ENCODE measurements at places on chromosomes 2 and 18.

DNA sequence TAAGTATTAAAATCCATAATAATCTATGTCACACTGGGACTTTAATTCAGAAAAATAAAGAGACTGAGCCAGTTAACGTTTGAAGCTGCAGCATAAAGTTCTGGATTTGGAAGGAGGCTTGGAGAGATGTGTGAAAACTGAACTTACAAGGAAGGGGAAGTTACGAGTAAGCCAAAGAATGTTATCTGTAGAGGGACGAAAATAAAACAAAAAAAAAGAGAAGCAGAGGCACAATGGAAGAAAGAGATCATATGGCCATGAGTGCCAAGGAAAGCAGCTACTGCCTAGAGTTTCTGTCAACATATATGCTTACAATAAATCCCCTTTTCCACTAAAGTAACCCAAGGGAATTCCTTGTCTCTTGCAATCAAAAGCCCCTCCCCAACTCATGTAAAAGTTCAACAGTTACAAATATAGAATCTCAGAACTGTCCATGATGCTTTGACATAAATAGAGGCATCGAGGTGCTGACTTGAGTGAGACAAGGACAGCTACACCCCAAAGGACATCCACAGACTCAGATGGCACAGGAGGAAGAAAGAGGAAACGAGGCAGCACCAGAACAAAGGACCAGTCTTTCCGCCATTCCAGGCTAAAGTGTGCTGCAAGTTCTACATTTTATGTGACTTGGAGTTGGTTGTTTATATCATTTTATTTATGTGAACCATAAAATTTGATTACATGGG, 16.1 kb upstream of the ARL5A start:
- no peak for DNase-seq

DNA sequence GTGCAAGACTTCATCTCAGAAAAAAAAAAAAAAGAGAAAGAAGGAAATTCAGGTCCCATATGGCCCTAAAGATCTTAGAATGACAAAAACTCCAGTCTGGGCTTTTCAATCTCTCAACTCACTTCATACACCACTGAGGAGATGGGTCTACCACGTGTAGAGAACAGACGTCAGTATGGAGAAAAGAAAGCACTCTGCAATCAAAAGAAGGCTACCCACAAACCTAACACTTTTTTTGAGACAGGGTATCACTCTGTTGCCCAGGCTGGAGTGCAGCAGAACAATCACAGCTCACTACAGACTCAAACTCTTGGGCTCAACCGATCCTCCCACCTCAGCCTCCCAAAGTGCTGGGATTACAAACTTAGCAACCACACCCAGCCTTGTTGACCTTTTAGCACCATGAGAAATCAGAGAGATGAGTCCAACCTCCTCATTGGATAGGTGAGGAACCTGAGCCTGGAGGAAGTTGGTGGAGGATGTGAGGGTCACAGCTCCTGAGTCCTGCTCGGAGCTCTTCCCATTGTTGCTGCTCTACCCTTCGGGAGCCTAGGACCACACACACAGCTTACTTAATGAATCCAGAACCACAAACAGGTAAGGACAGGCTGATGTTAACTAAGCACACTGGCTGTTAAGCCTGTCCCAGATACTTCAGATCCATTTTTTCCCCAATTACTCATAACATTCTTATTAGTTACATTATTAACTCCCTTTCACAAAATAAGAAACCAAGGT, 23.7 kb downstream of the TBC1D8 start:
- DNase-seq = no peak

GRCh38 chr2:96120091-96120720, 3.8 kb upstream of the ADRA2B start:
- no peak for DNase-seq

- no peak for DNase-seq
These were observed 166.5 kb downstream of the SEPTIN10 start for GRCh38 chr2:109447251-109447661.

DNA sequence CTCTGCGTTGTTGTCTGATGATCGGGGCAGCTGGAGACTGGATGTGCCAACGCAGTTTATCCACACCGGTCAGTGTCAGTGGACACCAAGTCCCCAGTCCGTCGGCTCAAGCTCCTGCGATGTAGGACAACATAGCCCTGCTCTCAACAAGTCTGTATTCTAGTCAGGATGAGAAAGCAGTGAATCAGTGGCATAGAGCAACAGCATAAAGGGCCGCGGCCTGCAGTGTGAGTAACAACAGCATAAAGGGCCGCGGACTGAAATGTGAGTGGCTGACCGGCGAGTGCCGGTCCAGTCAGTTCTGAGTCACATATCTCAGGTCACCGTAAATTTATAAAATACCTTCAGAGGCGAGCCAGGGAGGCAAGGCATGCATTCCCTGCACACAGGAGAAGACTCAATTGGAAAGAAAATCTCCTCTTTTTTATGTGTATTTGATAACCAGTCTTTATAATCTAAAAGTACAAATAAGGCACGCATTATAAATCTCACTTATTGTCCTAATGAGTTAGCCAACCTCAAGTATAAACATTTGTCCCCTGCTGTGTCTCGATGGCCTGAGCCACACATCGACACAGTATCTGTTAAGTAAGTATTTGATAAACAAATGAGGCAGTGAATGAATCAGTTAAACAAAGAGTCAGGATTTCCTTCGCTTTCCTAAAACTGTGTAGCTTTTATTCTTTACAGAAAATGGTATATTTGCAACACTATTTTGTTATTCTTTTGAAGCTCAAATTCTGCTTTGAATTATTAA, 33.8 kb upstream of the NFATC1 start:
- DNase-seq = no peak

- peak; percentile 12 for DNase-seq
These were observed 89.1 kb downstream of the NDUFA10 start for GRCh38 chr2:239935789-239936758.

All from activated B cell treated with CpG ODN at 0.5 μM for 24 hours (primary cell).